NCI-H460 (cell line): ENCODE measurements at places on chromosomes 3 and 15. TPM values are rescaled to one million over a fixed set of nuclear protein-coding genes. Genes with fewer than 3 reads are reported as not detected.

GRCh38 chr3:3851621-3852323 lies 52.5 kb downstream of the LRRN1 start:
- no peak for DNase-seq

DNA sequence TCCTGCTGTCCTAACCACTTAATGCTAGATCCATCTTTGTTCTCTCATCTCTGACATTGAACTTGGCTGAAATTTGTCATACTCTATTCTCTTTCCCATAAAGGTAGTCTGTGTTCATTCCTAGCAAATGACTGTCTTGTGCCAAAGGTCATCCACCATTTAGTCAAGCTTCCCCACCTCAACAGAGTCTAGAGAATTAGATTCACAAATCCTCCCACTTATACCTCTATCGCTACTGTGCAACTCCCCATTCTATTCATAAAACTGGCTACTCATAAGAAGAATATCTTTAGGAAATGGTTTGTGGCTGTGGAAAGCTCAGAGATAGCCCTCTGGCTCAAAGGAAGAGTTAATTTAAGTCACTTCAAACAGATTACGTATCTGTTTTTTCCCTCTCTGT lies 59.7 kb upstream of the MBNL1 start:
- DNase-seq: no peak

DNA sequence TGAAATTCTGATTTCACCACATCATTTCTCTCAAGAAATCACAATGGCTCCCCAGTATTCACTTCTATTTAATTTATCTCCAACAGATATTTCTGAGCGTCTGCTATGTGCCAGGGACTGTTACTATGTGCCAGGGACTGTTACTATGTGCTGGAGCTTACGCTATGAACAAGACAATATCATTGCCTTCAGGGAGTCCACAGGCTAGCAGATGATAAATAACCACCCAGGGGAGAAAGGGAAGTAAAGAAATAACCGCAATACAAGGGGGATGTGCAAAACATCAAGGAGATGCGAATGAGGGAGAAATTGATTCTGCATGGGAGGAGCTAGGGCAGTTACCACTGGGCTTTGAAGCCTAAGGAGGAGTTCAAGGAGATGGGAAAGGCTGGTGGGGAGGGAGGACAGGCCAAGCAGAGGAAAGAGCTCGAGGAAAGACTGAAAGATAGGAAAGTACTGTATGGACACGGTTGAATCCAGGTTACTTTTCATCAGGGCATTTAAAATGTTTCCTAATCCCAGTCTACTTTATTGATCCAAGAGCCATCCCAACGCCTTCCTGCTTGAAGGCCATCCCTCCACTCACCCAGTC lies 2.5 kb downstream of the THSD4 start:
- no peak for DNase-seq

The C3orf20 gene
- total RNA-seq: not detected in 2 replicates

DNA sequence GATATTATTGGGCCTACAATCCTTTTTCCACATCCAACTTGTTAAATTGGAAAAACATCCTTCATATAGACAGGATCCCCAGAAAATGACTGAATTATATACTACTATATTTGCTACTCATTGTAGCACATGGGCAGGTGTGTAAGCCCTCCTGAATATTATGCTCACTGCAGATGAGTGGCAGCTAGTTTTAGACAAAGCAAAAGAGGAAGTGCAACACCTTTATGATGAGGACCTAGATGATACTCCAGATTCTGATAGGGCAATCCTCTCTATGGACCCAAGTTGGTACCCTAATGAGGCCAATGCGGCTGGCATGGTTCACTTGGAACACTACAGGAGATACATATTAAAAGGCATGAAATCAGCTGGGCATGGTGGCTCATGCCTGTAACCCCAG lies 119.1 kb upstream of the PLCL2 start:
- no peak for DNase-seq

- no peak for DNase-seq
Observed at GRCh38 chr3:65793495-65794200, 245.1 kb downstream of the MAGI1 start.

The SERINC4 gene
- 0.12 TPM in 1 of 2 replicates, not detected in the other for total RNA-seq

The ARHGAP11A gene
- 49.6 and 49.9 TPM in 2 replicates for total RNA-seq

- no peak for DNase-seq
Observed at GRCh38 chr3:170196833-170197232, 15.3 kb upstream of the PHC3 start.

DNA sequence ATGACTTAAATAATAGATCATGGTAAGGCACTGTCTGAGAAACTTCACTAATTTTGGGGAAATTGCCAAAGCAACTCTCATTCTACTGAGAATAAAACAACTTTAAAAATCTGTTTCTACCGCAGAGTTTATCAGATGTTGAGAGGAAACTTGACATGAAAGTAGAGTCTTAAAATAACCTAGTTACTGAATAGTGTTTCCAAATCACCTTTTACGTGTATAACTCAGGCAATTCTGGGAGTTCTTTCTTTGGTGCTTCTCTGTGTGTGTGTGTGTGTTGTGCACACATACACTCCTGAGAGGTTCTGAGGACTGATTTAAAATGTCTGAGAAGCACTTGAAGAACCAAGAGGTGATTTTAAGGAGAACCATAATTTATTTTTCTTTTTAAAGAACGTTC lies 236.6 kb downstream of the SV2B start:
- no peak for DNase-seq

GRCh38 chr3:45795882-45796765 lies at the start of gene SLC6A20:
TSS of gene SLC6A20 (minus strand) at chr3:45796536. CDS start at chr3:45796419, 117 bp downstream.
- no peak for DNase-seq

- peak; percentile 0 for DNase-seq
Observed at GRCh38 chr15:46502667-46503066, 867.8 kb downstream of the SQOR start.

DNA sequence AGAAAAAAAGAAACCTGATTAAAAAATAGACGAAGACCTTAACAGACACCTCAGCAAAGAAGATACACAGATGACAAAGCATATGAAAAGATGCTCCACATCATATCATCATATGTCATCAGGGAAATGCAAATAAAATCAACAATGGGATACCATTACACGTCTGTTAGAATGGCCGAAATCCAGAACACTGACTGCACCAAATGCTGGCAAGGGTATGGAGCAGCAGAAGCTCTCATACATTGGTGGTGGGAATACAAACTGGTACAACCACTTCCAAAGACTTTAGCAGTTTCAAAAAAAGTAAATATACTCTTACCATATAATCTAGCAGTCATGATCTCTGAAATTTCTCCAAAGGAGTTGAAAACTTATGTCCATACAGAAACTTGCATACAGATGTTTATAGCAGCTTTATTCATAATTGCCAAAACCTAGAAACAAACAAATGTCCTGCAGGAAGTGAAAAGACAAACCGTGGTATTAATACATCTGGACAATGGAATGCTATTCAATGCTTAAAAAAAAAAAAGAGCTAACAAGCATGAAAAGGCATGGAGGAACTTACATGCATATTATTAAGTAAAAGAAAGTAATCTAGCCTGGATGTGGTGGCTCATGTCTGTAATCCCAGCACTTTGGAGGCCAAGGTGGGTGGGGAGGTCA lies 107.4 kb downstream of the HES1 start:
- DNase-seq: no peak

The ILDR1 gene
- total RNA-seq: 0.15 TPM in 1 of 2 replicates, not detected in the other

The LRRN1 gene
- not detected in 2 replicates for total RNA-seq

- DNase-seq: no peak
Observed at GRCh38 chr15:74380361-74381189, 13.1 kb upstream of the CYP11A1 start.

- DNase-seq: no peak
Observed at GRCh38 chr3:12869035-12869621, 27.8 kb upstream of the RPL32 start.

The AADAC gene
- 6.2 and 7.8 TPM in 2 replicates for total RNA-seq

The DLEC1 gene
- 0.10 TPM in 1 of 2 replicates, not detected in the other for total RNA-seq

DNA sequence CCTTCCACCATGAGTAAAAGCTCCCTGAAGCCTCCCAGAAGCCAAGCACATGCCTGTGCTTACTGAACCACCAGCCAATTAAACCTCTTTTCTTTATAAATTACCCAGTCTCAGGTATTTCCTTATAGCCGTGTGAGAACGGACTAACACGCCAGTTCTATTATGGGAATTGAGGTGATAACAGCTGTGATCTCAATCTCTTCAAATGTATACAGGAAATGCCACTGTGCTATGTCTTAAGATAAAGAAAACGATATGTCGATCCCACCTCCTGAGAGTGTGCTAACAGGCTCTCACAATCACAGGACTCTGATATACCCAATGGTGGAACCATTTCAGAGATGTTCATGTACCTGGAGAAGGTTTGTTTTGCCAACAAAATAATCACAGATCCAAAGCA lies 26.2 kb downstream of the CHSY1 start:
- DNase-seq: no peak

DNA sequence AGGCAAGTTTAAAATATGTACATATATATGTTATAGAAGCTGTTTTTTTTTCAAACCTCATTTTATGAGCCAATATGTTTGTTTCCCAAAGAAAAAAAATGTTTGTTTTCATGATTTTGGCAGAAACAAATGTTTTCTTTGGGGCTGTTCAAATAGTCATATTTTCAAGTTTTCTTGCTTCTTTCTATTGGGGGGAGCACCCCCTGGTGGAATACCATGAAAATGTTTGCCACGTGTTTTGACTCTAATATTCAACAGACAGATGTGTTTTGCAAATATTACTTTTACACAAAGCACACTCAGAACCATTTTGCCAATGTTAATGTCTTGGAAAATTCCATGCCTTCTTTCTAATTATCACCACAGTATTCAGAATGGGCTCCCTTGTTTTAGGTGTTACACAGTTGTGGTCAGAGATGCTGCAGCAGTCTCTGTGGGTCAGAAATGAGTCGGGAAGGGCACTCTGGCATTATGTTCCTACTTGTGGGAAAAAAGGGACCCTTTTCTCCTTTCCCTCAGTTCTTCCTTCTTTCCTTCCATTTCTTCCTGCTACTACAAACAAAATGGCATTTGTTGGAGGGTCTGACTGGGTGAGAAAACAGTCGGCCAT lies 817.0 kb downstream of the TUSC7 start:
- peak; percentile 33 for DNase-seq

- DNase-seq: no peak
Observed at GRCh38 chr15:59396211-59396610, 23.5 kb upstream of the MYO1E start.
